ENCODE measurements at places on chromosomes 2 and 18. TPM values are rescaled to one million over a fixed set of nuclear protein-coding genes. Genes with fewer than 3 reads are reported as not detected.

- DNase-seq, result no peak
Measured at GRCh38 chr2:85589982-85590791, 5.4 kb upstream of the RNF181 start.

Gene EHD3
- total RNA-seq, result 11.4 TPM

Gene LOXHD1
- total RNA-seq, result 3.4 TPM

- DNase-seq, result peak; percentile 82
Measured at GRCh38 chr2:101809698-101810097, 112.2 kb downstream of the MAP4K4 start.

DNA sequence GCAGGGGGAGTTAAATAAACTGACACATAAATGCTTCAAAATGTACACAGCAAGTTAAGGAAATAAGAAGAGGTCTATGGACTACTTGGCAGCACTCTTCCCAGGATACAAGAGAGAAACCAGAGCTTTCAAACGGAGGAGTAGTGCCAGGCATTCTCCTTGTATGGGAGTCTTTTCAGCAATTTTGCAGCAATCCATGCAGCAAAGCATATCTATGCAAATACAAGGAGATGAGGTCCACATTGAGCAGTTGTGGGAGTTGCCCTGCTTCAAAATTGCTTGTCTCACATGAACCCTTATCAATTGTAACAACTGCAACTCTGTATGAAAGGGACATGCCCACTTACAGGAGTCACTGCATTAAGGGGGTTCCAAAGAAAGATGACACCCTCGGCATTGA, 37.8 kb downstream of the SCN9A start:
- no peak for DNase-seq

Gene ST8SIA5
- 9.0 TPM for total RNA-seq

Gene MYO5B
- 12.8 TPM for total RNA-seq

GRCh38 chr2:105297216-105297615, 32.3 kb downstream of the TGFBRAP1 start:
- no peak for DNase-seq

DNA sequence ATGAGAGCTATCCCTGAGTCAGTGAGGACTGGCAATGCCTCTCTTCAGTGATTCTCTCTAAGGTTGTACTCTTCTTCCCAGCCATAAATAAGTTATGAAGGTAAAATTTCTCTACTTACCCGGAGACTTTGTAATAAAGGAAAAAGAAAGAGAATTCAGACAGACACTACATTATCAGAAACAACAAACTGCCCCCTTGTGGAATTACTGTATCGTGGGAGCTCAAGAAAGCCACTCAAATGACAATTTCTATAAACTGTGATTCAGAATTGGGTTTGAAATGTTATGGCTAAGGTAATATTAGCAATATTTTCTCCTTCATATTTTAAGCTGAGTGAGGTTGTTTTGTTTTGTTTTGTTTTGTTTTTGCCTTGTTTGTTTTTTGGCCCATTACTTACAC, 155.8 kb upstream of the TANK start:
- DNase-seq, result no peak

GRCh38 chr2:88006912-88007439, 9.4 kb downstream of the RNU2-63P start:
- DNase-seq, result no peak

Gene SLC16A14
- 9.9 TPM for total RNA-seq

GRCh38 chr2:163133602-163134001, 295.0 kb upstream of the KCNH7 start:
- DNase-seq, result no peak

Gene RGPD4
- total RNA-seq, result not detected

Gene SDC1
- total RNA-seq, result 44.2 TPM

Gene POTEJ
- not detected for total RNA-seq

DNA sequence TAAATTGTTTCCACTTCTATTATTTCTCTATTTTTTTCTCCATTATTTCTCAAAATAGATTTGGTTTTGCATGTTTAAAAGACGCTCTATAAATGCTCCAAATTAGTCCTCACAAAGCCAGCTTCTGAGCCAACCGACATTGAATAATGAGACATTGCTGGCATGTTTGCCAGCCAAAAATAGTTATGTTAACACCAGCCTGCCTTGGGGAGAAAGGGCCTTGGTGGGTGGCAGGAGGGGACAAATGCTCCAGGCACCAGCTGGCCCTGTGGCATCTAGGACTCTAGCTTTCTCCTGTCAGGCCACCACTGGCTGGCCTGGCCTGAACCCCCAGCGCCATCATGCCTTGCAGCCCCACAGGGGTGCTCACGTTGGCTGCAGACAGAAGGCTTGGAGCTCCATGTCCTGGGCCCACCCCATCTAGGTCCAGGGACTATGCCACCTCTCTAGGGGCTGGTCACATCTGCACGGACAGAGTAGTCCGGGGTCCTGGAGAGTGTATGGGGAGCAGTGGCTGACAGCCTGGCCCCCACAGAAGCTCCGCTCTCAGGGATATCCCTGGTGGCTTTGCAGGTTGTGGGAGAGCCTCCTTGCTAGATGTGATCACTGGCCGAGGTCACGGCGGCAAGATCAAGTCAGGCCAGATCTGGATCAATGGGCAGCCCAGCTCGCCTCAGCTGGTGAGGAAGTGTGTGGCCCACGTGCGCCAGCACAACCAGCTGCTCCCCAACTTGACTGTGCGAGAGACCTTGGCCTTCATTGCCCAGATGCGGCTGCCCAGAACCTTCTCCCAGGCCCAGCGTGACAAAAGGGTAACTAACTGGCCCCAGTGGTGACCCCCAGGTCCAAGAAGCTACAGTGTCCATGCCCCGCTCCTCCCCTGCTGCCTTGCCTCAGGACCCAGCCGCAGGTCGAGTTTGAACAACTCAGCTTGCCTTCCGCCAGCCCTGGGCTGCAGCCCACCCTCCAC, 12.5 kb downstream of the ABCG8 start:
- peak; percentile 6 for DNase-seq

- DNase-seq, result no peak
Measured at GRCh38 chr2:95052804-95053479, 27.4 kb downstream of the MAL start.

DNA sequence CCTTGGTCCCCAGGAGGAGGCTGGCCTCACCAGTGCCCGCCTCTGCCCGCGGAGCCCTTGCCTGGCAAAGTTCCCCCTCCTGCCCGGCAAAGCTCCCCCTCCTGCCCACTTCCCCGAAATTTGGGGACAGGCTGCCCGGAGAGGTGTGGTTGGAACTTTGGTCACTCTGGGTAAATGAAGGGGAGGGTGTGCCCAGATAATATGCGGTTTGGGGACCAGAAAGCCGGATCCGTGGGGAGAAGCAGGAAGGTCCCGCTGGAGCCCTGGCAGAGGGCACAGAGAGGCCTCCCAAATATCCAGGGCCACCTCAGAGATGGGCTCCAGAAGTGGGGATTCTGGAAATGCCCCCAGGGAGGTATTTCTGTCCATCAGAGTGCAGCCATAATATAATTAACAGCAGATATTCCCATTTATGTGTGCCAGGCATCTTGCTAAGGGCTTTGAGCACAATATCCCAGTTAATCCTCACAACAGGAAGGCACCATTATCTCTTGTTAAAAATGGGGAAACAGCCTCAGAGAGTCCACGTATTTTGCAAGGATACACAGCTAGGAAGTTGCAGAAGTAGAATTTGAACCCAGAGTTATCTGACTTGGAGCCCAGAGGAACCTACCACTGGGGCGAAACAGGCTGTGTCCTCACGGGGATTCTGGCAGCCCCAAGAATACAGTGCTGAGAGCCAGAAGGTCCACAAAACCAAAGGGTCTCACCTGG, 914 bp downstream of the STEAP3 start:
- no peak for DNase-seq

DNA sequence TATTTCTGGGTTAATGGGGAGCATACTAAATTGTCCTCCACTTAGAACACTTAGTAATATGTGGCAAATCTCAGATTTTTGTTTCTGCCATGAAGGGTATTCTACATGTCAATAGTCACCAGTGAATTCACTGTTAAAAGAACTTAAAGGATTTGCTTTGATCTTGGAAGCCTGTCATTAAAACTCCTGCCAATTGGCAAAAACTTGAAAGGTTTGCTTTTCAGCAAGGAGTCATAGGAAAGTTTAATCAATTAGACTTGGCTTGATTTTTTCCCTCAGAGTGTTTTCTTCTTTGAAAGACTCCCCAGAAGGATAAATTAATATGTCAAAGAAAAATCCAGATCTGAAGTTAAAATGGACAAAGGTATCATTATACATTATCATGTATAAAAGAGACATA, 671.9 kb upstream of the PKDCC start:
- DNase-seq, result peak; percentile 5

Gene ACMSD
- not detected for total RNA-seq

DNA sequence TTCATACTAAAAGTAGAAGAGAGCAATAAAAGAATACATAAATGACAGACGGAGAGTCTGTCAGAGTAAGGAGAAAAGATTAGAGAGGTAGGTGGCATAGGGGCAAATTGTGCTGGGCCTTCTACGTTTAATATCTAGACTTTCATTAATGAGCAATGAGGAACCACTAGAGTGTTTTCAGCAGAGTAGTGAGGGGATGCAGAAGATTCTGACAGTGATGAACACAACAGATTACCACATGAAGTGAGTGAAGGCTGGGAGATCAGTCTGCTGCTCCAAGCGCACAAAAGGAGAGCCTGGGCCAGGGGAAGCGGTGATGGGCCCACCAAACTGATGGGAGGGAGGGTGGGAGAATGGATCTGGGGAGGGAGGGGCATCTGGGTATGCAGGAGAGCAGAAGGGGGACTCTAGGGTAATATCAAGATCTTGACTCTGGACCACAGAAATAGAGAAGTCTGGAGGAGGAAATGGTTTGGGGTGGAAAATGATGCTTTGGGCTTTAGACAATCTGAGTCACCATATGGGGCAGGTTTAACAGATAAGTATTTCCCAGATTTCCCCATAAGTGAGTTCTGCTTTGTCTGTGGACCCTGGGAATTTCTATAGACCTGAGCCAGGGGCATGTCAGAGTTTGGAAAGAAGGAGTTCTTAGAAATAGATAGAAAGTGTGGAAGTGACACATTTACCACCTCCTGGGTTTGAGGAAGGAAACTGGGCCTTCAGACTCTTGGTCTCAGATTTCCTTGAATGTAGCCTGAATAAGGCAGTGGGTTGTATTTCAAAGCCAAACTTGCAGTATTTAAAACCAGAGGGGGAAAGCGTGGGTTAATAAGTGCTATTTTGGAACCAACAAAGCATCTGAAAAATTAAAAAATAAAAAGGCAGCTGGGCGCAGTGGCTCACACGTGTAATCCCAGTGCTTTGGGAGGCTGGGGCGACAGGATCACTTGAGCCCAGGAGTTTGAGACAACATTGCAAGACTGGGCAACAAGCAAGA, 15.0 kb upstream of the IL1A start:
- no peak for DNase-seq
